Putamen (tissue), 1 donor: ENCODE measurements at places on chromosomes 7 and 10.

- DNase-seq = no peak
Measured at GRCh38 chr7:149821191-149822148, 16.7 kb upstream of the ZNF862 start.

GRCh38 chr10:74026428-74027015 is 28.6 kb downstream of the VCL start:
- DNase-seq = no peak

DNA sequence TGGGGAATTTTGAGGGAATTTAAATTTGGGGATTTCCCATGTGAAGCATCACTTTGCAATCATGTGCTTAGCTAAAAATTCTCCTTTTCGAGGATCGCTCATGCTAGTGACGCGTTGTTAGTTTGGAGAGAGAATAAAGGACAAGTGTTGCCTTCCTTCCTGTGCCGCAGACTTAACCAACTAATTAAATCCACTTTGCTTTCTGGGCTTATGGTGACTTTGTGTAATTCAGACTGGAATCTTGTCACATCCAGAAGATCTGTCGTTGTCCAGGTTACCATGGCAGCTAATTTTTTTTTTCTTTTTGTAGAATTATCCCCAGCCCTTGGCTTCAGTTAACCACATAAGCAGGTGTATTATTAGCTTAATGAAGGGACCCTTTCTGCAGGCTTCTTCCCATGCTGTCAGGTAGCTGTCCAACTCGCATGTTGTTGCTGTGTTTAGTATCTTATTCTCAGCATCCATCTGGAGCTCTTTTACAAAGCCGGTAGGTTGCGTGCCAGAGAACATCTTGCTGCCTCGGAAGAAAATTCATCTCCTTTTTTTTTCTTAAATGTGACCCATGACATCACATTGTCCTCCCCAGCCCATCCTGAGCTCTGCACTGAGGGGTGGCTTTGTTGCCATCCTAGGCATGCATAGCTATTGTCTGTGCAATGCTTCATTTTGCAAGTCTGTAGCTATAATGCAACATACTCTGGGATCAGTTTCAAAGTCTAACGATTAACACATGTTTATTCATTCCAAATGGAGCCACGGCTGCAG is 47.2 kb upstream of the NRP1 start:
- DNase-seq = no peak

GRCh38 chr7:33604056-33604455 is 301.3 kb upstream of the BMPER start:
- DNase-seq = no peak

DNA sequence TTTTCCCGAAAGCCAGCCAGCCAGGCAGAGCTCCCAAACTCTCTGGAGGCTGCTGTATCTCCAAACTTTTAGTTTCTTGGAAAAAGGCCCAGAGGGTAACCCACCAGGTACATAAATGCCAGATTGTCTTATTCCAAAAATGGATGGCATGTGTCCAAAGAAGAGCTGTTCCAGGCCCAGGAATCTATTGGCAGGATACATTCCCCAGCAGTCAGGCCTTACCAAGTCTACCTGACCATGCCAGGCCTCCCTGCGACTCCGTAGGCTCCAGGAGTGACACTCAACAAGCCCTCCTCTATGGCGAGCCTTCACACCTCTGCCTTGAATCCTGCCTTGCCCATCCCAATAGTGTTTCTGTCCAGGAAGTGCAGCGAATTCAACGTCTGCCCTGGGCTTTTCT is 95.6 kb downstream of the GRB10 start:
- no peak for DNase-seq

DNA sequence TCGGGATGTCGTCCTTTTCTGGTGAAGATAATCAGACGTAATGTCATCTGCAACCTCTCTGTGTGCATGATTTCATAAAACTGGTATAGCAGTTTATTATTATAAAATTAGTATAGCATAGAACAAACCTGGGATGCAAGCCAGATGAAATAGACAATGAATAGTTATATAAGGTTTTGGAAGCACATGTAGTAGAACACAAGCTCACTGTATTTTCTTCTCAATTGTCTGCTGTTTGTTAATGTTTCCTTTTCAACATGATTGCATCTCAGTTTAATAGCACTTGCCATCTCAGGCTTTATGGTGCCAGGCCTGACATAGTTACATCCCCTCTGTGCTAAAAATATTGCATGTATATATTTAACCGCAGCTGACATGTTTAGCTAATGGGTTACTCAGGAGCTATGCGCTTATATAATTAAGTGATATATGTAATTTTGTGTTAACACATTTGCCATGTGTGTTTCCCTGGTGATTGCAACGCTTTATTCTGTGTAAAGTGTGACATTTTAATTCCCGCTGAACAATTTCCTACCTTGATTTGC is 132.7 kb downstream of the ARID5B start:
- DNase-seq = no peak

- DNase-seq = no peak
Measured at GRCh38 chr10:63769367-63769766, 248.2 kb downstream of the REEP3 start.

GRCh38 chr7:151207804-151208203 is 2.5 kb downstream of the H2BK1 start:
- DNase-seq = no peak
